Activated CD4-positive, alpha-beta T cell treated with anti-CD3 and anti-CD28 coated beads for 36 hours (primary cell): ENCODE measurements at places on chromosomes 16 and 17. TPM values are rescaled to one million over a fixed set of nuclear protein-coding genes. Genes with fewer than 3 reads are reported as not detected.

DNA sequence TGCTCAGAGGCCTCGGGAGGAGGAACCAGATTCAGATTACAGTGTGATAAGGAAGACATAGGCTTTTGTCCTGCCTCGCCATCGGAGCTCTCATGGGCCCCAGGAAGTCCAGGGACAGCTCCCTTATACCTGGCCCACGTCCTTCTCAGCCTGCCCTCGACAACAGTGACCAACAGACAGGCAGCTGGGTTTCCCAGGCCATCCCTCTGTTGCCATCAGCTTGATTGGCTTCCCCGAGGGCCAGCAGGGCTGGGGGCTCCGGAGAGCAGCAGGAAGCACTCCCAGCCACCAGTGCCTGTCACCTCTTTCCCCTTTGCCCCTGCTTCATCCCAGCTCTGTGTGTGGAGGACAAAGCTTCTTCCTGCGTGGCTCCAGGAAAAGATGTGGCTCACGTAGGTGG lies 17.6 kb downstream of the CD300A start:
- no peak overlapping the region for H3K27ac ChIP-seq
- no peaks in the 10 kb centered on the region for H3K27me3 ChIP-seq
- DNase-seq, result no peak
- peaks cover 11% of the 10 kb centered on the region for H3K4me1 ChIP-seq

DNA sequence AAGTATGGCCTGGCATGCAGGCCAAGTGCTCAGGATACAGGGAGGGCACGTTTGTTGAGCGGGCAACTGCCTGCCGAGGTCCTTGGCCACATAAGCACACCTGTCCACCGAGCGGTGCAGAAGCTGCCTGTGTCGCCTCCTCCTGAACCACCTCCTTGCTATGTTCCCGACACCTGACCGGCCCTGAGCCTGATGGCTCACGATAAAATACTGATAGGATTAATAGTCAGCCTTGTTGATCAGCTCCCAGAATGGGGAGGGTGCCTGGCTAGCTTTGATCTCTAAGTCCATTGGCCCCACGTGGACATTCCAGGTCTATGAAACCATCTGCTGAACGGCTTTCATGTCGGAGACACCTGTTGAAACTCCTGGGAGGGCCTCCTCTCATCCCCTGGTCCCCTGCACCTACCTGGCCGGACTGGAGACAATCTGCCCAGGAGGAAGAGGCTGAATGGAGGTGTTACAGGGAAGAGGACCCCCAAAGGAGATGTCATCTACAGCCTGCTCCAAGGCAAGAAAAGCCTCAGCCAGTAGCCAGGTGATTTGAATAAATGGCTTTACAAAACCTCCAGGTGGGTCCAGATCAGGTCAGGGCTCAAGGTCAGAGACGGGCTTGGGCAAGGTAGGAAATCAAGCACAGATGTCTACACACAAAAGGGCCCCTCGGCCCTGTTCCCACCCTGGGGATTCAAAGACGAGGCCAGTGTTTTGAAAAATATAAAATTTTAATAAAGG lies 33.4 kb downstream of the AXIN2 start:
- H3K4me3 ChIP-seq, result no peak overlapping the region
- DNase-seq, result no peak
- H3K4me1 ChIP-seq, result peaks cover 28% of the 10 kb centered on the region
- H3K36me3 ChIP-seq, result peaks cover 17% of the 10 kb centered on the region
- H3K27me3 ChIP-seq, result no peaks in the 10 kb centered on the region

PTRH2 gene
- 41.7 TPM for total RNA-seq

OSGIN1 gene
- 0.75 TPM for total RNA-seq

SSTR5 gene
- total RNA-seq, result not detected
